ENCODE measurements at places on chromosomes 2 and 18. TPM values are rescaled to one million over a fixed set of nuclear protein-coding genes. Genes with fewer than 3 reads are reported as not detected.

DSG4 gene
- total RNA-seq = not detected

MATN3 gene
- total RNA-seq = 0.47 TPM

C1GALT1C1L gene
- 0.87 TPM for total RNA-seq

UNC80 gene
- total RNA-seq = 0.79 TPM

ZNF396 gene
- total RNA-seq = not detected

GREB1L gene
- 3.0 TPM for total RNA-seq

ZSCAN30 gene
- 2.8 TPM for total RNA-seq

SERPINB11 gene
- not detected for total RNA-seq

ACVR1C gene
- 0.05 TPM for total RNA-seq

ABCG8 gene
- total RNA-seq = not detected

DNA sequence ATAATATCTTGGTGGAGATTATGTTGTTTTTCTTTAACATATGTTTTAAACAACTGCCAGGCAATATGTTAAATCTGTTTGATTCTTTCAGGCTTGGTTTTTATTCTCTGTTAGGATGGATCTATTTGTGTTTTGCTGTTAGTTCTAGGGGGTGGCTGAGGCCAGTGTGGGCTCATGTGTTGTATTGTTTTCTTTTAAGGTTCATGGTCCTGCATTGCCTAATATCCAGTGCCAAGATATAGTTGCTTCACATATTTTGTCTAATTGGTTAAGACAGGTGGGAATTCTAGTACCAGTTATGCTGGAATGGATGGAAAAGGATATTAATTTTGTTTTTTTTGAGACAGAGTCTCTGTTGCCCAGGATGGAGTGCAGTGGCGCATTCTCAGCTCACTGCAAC is 7.6 kb downstream of the METAP1D start:
- no peak for DNase-seq

DNA sequence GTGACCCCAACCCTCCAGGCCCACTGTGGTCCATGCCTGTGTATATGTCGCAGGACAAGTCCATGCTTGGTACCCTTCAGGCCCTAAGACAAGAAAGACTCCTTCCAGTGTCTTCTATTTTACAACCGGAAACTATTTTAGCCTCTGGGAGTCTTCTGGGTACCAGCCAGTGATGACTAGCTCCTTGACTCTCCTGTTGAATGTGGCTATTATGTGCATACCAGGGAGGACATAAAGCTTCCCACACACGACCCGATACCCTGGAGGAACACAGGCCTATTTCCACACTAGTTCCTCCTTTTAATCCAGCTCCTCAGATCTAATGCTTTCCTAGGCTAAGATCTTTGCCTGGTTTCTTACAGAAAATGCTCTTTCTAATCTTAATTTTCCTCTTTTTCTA is 178.1 kb downstream of the NCKAP5 start:
- DNase-seq = peak; percentile 18

GRCh38 chr2:203201426-203201825 is 37.4 kb upstream of the CYP20A1 start:
- DNase-seq = no peak

- no peak for DNase-seq
Measured at GRCh38 chr18:74944676-74945075, 264.3 kb downstream of the PTGR3 start.

- DNase-seq = no peak
Measured at GRCh38 chr2:99981840-99982239, 160.6 kb downstream of the AFF3 start.

DNA sequence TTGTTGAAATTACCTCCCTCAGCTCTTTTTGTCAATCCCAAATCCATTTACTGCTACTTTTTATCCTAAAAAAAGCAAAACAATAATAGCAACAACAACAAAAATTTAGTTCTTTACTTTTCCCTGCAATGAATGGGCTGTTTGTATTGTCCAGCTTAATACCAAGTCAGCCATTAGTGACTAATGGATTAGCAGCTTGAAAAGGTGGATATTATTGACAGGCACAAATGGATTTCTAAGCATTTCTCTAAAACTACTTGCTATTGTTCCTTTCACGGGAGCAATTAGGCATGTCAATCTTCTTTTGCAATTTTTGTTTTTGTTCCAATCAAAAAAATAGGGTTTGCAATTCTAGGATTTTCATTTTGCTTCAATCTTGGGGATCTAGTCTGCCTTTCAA is 32.1 kb upstream of the SPAG16 start:
- no peak for DNase-seq

GRCh38 chr2:17271416-17271815 is 246.8 kb downstream of the RAD51AP2 start:
- DNase-seq = no peak

DNA sequence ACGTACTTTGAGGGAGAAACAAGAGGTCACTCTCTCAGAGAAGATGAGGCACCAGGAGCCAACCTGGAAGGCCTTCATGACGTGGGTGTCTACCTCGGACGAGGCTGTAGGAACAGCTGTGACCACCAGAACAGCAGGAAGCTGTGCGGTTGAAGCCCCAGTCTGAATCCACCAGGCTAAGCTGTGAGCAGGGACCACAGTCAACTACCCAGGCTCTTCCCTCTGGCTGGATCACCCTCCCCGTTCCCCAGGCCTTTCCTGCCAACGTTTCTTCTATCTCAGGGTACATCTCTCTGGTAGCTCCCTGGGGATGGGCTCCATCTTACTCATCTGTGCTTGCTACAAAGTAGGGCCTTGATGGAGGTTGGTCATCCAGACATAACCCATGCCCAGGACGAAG is 36.8 kb upstream of the CYP27C1 start:
- DNase-seq = no peak

DNA sequence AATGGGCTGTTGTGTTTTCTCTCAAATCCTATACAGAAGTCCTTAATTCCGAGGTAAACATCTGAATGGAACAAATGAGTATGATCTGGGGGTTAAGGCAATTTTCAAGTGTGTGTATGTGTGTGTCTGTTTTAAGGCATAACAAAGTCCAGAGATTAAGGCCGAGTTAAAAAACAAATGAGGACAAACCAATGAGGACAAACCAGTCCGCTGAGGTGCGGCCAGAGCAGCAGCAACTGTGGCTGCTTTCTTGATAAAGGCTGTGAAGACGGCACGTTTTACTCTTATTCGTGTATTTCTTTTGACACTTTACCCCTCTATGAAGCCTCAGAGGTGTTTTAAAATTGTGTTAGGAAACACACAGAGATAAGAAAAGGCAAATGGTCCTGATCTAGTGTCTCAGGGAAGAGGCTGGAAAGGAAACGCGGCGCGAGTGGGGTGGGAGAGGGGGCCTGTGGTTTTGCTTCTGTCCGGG is 495 bp upstream of the GULP1 start:
- DNase-seq = no peak

- DNase-seq = peak; percentile 24
Measured at GRCh38 chr2:11140492-11140891, 14.8 kb upstream of the SLC66A3 start.

GRCh38 chr18:12014086-12014485 is 32.8 kb downstream of the IMPA2 start:
- no peak for DNase-seq

- no peak for DNase-seq
Measured at GRCh38 chr2:208999911-209000310, 423.9 kb upstream of the MAP2 start.

DNA sequence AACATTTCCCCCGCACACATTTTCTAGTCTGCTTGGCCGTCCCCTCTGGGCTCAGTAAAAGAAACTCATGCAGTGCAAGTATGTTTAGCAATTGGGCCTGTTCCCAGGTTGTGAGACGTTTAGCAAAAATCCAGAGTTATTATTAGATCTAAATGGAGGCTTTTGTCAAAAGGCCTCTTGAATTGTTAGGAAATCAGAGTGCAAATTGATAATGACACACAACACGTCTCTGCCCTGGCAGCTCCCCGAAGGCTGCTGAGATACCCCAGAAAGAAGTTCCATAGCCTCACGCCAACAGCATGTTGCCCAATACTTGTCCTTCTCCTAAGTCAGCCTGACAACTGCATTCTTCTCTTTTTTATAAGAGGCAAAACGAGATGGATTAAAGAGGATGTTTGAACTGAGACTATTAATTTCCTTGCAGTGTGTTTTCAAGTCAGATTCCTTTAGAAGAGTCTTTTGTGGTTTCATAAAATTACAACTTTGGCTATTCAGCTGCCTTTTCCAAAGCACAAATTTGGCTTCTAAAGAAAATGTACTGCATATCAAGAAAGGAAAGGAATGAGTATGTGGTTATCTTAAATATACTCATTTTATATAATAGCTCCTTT is 202.2 kb downstream of the TRIB2 start:
- no peak for DNase-seq

Measured in HT1080 (cell line).